ENCODE measurements at places on chromosomes 5 and 9. TPM values are rescaled to one million over a fixed set of nuclear protein-coding genes. Genes with fewer than 3 reads are reported as not detected.

The ARAP3 gene
- total RNA-seq, result 4.8 TPM

The PCDHGC4 gene
- total RNA-seq, result 2.4 TPM

The RXFP3 gene
- not detected for total RNA-seq

The DMRT3 gene
- not detected for total RNA-seq

The TRIM36 gene
- 2.4 TPM for total RNA-seq

The FCN2 gene
- total RNA-seq, result not detected

The BOD1 gene
- 96.0 TPM for total RNA-seq

Measured in uterine smooth muscle cell (primary cell).